Hair follicular keratinocyte (primary cell): ENCODE measurements at places on chromosomes 7 and 10. TPM values are rescaled to one million over a fixed set of nuclear protein-coding genes. Genes with fewer than 3 reads are reported as not detected.

MACC1 gene
- 0.86 and 1.4 TPM in 2 replicates for total RNA-seq

NPS gene
- not detected in 2 replicates for total RNA-seq

PCBD1 gene
- total RNA-seq: 56.5 and 72.6 TPM in 2 replicates

CUZD1 gene
- 0.11 and 0.39 TPM in 2 replicates for total RNA-seq

SMO gene
- 6.5 and 7.5 TPM in 2 replicates for total RNA-seq

CFAP58 gene
- 0.55 and 1.1 TPM in 2 replicates for total RNA-seq

NKX2-3 gene
- not detected in 2 replicates for total RNA-seq
